Gastrocnemius medialis (tissue), 4 donors: ENCODE measurements at places on chromosomes 12 and 14. TPM values are rescaled to one million over a fixed set of nuclear protein-coding genes. Genes with fewer than 3 reads are reported as not detected.

The TSPAN9 gene
- 6.1 TPM for total RNA-seq

The KRT5 gene
- total RNA-seq = not detected

The IL31 gene
- not detected for total RNA-seq

The SLC25A29 gene
- 17.0 TPM for total RNA-seq

DNA sequence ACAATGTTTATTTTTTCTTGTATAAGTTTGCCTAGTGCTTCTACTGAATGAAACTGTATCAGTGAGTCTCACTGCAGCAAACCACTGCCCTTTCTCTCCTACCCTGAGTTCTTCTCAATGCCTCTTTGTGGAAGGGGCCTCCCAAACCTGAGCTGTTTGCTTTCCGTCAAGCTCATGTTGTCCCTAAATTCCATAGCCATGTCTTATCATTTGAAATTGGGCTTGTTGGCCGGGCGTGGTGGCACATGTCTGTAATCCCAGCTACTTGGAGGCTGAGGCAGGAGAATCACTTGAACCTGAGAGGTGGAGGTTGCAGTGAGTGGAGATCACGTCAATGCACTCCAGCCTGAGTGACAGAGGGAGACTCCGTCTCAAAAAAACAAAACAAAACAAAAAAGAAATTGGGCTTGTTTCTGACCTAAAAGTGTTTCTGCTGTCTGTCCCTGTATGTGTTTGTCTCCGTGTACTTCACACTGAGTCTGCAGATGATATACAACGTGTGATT lies 1.8 kb upstream of the CSRP2 start:
- no peak for DNase-seq

DNA sequence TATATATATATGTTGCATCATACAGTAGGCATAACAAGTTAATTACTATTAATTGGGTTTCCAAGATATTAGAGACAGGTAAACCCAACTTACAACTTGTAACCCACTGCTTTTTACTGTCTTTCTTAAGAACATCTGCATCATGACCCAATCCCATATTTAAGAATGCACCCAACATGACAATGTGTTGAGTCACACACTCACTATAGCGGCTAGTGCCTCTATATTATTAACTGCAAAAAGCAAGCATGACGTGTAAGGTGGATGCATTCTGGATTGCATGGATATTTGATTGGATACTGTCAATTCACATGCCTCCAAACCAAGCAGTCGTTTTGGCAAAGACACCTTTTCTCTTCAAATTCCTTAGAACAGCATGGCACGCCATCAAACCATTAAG lies 68.2 kb downstream of the KSR2 start:
- no peak for DNase-seq

DNA sequence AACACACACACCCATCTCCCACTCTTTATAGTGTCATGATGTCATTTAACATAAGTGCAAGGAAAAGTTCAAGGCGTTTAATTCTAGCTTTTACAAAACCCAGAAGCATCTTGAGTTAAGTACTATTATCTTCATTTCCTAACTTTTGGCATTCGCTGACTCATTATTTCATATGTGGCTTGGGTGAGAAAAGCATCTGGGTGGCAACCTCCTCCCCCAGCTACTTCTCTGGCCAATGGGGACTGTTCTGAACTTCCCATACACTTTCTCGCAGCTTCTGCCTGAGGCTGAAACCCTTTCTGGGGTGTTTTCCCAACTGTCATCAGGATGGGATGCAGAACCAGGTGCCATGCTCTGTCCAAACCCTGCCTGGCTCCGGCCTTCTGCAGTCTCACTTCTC lies 2.8 kb upstream of the MARK3 start:
- DNase-seq = no peak

GRCh38 chr14:33435911-33436689 lies 497.4 kb downstream of the NPAS3 start:
- no peak for DNase-seq

- DNase-seq = no peak
Measured at GRCh38 chr14:96811985-96812667, 14.9 kb downstream of the VRK1 start.

DNA sequence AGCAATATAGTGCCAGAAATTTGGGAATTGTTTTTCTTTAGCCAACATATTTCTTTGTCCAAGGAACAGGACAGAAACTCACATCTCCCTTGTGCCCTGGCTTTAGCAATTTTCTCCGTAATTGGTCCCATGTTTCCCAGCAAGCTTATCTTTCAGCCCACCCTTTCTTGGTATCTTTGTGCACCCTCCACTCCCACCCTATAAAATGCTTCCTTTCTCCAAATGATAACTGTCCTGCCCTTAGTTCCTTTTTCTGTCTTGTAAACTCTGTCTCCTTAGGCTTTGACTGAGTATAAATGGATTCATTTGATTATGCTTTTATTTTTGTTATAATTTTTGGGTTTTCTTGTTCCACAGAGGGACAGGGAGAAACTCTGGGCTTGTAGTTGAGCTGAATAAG lies 442.8 kb downstream of the ATP23 start:
- no peak for DNase-seq
